ENCODE measurements at places on chromosomes 2 and 18.

- no peak for DNase-seq
Observed at GRCh38 chr2:40164736-40165508, 287.0 kb downstream of the SLC8A1 start.

GRCh38 chr2:227326783-227327182, 1.7 kb downstream of the MFF start:
- no peak for DNase-seq

- peak; percentile 16 for DNase-seq
Observed at GRCh38 chr18:57859314-57859713, 56.2 kb upstream of the ATP8B1 start.

- DNase-seq = no peak
Observed at GRCh38 chr2:224312741-224313140, 89.2 kb downstream of the FAM124B start.

DNA sequence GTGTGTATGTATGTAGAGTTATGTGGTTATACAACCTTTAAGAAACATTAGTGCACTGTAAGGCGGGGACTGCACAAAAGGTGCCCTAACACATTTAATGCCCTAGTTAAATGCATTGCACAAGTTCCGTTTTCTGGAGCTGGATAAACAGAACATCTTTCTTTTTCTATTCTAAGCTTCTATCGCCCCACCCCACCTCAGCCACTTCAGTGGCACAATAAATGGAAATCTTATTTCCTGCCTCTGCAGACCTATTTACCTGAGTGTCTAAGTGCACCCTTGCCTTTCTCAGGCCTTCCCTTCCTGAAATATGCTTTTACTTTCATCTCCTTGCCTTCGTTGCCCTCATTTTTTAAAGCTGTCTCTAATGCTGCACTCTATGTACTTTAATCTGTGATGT, 123.5 kb downstream of the TANC1 start:
- no peak for DNase-seq

DNA sequence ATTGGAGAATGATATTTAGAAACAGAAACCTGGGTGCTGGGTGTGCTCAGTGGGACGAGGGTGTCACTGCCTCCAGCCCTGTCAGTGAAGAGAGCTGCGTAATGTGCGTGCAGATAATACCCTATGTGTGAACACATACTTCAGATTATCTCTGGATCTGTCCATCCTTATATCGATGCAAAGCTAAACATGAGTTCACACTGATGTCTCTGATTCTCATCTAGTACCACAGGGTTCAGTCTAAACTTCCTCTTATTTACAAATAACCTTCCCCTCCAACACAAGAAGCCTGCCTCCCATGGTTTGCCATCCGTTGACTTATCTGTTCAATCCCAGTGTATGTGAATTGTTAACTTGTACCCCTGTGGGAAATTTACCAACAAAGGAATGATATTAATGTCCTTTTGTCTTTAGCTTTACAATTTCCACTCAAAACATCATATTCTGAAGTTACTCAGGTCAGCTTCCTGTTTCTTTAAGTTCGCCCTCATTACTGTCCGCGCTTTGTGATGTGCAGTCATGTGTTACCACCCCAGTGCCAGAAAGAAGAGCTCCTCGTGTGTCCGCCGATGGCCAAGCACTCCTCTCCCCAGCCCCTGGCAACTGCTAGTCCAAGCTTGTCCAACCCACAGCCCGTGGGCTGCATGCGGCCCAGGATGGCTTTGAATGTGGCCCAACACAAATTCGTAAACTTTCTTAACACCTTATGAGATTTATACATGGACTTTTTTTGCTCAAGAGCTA, 108.2 kb downstream of the RTP5 start:
- no peak for DNase-seq

GRCh38 chr2:86416146-86416545, 25.0 kb upstream of the KDM3A start:
- no peak for DNase-seq

GRCh38 chr2:153641046-153641445, 162.5 kb upstream of the RPRM start:
- no peak for DNase-seq

DNA sequence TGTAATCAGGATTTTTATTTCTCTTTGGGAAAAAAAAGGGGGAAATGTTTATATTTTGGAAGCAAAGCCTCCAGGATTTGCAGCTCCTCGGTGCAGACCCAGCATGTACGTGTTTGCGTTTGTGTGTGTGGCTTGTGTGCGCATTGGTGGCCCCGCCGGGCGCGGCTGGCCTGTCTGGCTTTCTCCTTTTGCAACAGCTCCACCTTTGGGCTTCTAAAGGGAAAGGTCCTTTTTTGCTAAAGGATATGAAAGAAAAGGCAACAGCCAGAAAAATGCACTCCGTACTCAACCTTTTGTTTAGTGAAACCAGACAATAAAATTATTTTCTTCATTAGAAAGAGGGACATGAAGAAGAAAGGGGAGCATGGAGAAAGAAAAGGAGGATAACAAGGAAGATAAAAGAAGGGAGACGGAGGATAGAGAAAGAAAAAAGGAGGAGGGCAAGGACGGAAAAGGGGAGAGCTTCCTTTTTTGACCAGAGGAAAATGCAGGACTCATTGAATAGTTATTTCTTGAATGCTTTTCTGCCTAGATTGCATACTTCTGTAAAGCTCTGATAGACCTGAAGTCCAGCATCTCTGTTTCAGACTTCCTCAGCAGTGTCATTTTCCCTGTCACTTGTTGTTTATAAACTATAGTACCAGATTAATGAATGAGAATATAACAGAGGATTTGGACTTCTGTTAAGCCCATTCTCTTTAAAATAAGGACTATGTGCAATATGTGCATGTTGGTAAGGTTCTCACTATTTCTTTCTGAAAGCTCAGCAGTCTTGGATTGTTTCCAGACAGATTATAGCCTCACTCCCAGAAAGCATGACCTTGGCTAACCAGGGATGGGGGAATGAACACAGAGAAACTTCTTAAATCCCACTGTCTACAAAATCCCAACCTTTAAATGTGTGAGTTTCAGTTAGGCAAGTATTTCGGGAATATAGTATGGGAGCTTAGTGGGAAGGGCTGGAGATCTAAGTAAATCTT, 563.1 kb upstream of the PIK3C3 start:
- DNase-seq = peak; percentile 78

DNA sequence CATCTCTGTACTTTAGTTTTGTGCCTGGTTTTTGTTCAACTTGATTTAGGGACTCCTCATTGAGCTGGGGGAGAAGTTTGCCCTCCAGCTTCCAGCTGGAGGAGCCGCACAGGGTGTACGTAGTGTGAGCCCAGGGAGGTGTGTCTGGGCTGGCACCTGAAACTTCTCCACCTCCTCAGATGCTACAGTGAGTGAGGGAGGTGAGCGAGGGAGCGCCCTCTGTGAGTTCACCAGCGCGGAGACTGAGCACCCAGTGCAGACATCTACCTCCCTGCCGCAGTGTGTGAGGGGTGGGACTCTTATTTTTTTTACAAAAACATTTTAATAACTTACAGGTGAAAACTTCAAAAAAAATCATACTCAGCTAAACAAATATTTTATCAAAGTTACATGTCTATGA, 204.2 kb upstream of the HS6ST1 start:
- no peak for DNase-seq

GRCh38 chr2:169776252-169776761, 22.4 kb upstream of the SSB start:
- DNase-seq = no peak

DNA sequence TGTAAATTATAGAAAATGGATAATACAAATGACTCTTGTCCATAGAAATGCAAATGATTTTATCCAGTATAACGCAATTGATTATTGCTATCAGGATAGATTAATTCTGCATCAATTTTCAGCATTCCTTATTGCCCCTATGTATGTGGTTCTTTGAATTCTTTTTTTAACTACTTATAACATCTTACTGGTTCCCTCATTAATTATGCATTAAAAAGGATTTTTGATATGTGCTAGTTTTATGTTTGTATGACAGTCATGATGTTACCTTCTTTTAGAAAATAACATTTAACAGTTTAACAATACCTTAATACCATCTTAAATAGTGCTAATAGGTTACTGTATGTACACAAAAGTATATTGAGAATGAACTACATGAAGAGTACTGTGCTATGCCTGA, 20.0 kb upstream of the LNPK start:
- no peak for DNase-seq

- no peak for DNase-seq
Observed at GRCh38 chr18:56248610-56249235, 389.7 kb downstream of the TXNL1 start.

DNA sequence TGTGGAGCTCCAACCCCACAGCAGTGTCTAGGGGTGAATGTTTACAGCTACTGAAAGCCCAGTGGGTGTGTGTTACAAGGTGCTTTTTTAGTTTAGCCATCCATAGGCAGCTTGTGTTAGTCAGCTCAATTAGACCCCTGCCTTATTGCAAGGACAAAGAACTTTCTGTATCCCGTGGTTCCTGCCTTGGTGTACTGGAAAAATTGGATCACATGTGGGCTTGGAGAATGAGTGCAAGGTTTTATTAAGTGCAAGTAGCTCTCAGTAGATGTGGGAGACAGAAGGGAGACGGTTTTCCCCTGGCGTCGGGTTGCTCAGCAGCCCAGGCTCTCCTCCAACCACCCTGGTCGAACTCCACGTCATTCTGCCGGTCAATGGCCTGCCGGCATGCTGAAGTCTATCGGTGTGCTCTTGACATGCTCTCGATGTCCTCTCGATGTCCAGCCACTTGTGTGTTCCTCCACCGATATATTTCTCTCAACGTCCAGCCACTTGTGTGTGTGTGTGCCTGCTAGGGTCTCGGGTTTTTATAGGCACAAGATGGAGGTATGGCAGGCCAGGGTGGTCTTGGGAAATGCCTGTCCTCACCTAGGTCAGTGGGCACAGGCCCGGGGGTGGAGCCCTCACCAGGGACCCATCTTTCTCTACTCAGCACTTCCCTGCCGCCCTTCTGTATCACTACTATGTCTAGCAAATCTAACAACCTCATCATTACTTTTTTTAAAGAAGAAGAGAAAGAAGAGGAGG, 13.8 kb downstream of the FANCL start:
- no peak for DNase-seq

GRCh38 chr2:166944909-166945308, 56.6 kb downstream of the XIRP2 start:
- DNase-seq = no peak

- DNase-seq = no peak
Observed at GRCh38 chr2:7795778-7796563, 878.8 kb downstream of the RNF144A start.

- no peak for DNase-seq
Observed at GRCh38 chr2:37566517-37566981, 104.9 kb downstream of the CDC42EP3 start.

- DNase-seq = no peak
Observed at GRCh38 chr2:74093840-74094239, 53.9 kb downstream of the BOLA3 start.

- no peak for DNase-seq
Observed at GRCh38 chr2:135281379-135281778, 229.3 kb downstream of the RAB3GAP1 start.

DNA sequence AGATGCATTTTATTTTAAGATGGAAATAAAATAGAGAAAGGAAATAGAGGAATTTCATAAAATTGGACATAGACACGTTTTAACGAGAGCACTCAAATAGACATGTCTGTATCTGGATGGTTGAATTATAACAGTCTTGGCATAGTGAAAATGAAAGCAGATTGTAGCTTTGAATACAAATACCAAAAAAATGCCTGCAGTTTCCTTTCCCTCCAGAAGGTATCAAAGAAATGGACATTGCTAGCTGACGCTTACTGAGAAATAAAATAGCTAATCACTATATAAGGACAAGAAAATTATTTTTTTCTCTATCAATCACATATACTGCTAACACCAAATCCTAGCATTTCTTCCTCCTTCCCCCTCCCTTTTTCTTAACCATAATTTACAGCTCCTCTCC, 11.4 kb upstream of the MAPRE2 start:
- no peak for DNase-seq

DNA sequence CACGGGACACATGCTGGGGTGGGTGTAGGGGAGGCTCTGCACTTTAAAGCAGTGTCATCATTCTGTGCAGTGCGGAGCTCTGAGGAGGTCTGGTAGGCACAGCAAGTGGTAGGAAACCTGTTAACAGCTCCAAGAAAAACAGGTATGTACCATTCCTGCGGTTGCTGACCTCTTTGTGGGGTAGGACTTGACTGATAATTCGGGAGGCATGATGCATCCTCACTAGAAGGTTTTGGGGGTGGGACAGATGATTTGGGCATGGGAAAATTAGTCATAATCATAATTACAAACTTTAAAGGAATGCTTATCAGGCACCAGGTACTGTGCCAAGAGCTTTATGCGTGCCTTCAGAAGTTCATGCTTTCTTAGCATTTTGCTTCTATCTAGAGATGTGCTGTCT, 9.7 kb downstream of the DOK1 start:
- no peak for DNase-seq

- DNase-seq = no peak
Observed at GRCh38 chr2:102233132-102233884, 46.5 kb downstream of the IL1RL2 start.

DNA sequence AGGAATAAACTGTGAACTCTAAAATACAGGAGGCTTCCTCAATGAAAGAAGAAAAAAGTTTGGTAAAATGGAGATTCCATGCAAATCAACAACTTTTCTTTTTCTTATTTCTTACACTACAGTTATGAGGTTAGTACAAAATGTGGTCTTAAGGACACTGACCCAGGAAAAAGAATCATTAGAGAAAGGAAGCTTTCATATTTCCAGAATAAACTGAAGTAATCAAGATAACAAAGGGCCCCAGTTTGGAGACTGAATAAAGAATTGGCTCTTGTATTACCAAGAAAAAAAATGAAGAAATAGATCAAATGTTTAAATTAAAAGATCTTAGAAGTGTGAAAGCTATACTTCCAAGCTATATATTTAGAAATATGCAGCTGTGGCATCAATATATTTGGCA, 72.3 kb downstream of the SLC66A3 start:
- no peak for DNase-seq

- DNase-seq = no peak
Observed at GRCh38 chr2:108460345-108461037, 11.5 kb downstream of the GCC2 start.

DNA sequence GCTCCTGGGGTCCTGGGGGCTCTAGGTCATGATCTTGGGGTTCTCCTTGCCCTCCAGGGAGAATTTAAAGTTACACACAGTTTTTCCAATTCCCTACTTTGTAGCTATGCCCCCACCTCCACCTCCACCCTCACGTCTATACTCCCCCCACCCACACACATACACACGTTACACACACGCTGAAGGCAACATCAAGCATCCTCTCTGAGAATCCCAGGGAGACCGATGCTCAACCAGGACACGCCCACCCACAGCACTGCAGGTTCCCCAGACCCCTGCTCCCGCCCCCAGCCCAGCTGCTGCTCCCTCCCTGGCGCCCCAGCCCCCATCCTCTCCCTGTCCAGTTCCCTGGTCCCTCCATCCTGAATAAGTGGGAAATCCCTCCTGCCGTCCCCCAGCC, 6.4 kb upstream of the TNS1 start:
- no peak for DNase-seq

- DNase-seq = no peak
Observed at GRCh38 chr2:46315103-46315890, 18.1 kb downstream of the EPAS1 start.

GRCh38 chr2:45813003-45813941, 161.8 kb downstream of the PRKCE start:
- peak; percentile 66 for DNase-seq

Data from SK-N-DZ (cell line).